Thymus (tissue), 14 donors: ENCODE measurements at places on chromosomes 4 and X.

DNA sequence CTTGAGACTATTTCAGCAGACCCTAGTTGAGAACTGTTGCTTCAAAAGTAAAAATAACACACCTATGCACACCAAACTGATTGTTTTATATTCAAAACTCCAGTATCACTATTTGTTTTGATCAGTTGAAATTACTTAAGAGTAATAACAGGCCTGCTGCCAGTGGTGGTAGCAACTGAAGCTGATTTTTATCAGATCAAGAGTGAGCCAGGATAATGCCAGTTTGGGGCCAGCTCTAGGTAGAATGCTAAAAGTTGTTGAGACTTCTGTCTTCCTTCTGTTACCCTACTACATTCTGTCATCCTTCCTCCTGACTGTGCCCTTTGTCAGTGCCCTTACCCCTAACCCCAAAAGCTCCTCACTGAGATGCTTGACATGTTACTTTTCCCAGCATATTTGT, 228.7 kb upstream of the SPRY1 start:
- no peaks in the 10 kb centered on the region for H3K36me3 ChIP-seq
- no peaks in the 10 kb centered on the region for H3K27me3 ChIP-seq
- no peak overlapping the region for H3K4me3 ChIP-seq
- no peak for DNase-seq
- no peaks in the 10 kb centered on the region for H3K4me1 ChIP-seq
- H3K27ac ChIP-seq = no peak overlapping the region

GRCh38 chrX:119410027-119410819, 11.1 kb downstream of the SLC25A43 start:
- H3K27ac ChIP-seq = peak overlapping the region; percentile 31
- no peak overlapping the region for H3K4me3 ChIP-seq
- H3K36me3 ChIP-seq = no peaks in the 10 kb centered on the region
- H3K4me1 ChIP-seq = no peaks in the 10 kb centered on the region
- DNase-seq = no peak

DNA sequence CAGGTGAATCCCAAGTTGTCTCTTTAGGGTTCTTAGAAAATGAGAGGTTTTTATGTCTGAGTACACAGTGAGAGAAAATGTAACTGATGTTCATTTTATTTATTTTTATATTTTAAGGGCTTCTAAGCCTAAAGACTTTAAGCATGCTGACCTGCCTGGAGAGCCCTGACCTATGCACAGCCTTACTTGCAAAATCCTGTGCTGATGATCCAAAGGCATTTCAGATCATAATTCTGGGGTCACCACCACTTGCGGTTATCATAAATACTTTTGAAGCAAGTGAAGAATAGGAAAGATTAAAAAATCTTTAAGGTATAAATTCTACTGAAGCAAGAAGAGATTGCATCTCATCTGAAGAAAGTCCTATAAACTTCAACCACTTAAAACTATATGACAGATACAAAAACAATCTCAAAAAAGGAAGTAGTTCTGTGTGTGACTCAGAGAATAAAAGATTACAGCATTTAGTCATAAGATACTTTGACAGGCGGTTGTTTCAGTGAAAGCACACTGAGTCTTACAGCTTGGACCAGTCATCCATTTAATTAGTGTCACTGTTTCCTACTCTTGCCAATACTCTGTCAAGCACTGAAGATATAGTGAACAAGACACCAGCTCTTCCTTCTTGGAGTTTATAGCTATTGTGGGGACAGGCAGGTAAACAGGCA, 245.2 kb upstream of the DIPK2B start:
- H3K36me3 ChIP-seq = no peaks in the 10 kb centered on the region
- no peak overlapping the region for H3K27ac ChIP-seq
- no peak for DNase-seq
- no peaks in the 10 kb centered on the region for H3K4me1 ChIP-seq
- no peaks in the 10 kb centered on the region for H3K27me3 ChIP-seq
- H3K4me3 ChIP-seq = no peak overlapping the region

- no peaks in the 10 kb centered on the region for H3K36me3 ChIP-seq
- no peak for DNase-seq
- H3K27ac ChIP-seq = no peak overlapping the region
Observed at GRCh38 chr4:45580334-45580733, 543.5 kb downstream of the GABRG1 start.

GRCh38 chrX:16436348-16437188, 213.4 kb upstream of the S100G start:
- H3K4me1 ChIP-seq = no peaks in the 10 kb centered on the region
- H3K27me3 ChIP-seq = no peaks in the 10 kb centered on the region
- no peak overlapping the region for H3K4me3 ChIP-seq
- DNase-seq = peak; percentile 24
- H3K36me3 ChIP-seq = no peaks in the 10 kb centered on the region

DNA sequence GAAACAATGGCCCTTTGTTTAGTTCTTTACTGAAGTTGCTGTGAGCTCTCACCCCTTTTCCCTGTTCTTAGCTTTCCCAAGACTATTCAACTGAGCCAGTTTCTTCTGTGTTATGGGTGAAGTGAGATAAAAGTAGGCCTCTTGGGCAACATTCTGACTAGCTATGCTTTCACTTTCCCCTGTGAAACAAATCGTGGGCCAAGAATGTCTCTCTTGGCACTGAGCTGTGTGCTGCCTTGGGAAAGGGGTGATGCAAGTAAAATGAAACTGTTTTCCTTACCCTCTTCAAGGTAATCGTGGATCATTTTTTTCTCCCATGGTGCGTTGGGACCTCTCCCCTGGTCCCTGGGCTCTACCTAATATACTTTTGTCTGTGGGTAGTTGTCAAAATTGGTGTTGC, 653.9 kb upstream of the MAGEB2 start:
- no peak overlapping the region for H3K27ac ChIP-seq
- H3K4me1 ChIP-seq = no peaks in the 10 kb centered on the region
- DNase-seq = no peak
- H3K4me3 ChIP-seq = no peak overlapping the region

- no peaks in the 10 kb centered on the region for H3K27me3 ChIP-seq
- H3K4me1 ChIP-seq = no peaks in the 10 kb centered on the region
- H3K27ac ChIP-seq = no peak within 1 kb of the TSS
- H3K4me3 ChIP-seq = no peak within 1 kb of the TSS
- no peak for DNase-seq
Observed at GRCh38 chr4:165031436-165032211, at the start of gene TRIM60. TRIM60 (plus strand) TSS chr4:165031999; CDS start chr4:165040073, 8,074 bp downstream.

DNA sequence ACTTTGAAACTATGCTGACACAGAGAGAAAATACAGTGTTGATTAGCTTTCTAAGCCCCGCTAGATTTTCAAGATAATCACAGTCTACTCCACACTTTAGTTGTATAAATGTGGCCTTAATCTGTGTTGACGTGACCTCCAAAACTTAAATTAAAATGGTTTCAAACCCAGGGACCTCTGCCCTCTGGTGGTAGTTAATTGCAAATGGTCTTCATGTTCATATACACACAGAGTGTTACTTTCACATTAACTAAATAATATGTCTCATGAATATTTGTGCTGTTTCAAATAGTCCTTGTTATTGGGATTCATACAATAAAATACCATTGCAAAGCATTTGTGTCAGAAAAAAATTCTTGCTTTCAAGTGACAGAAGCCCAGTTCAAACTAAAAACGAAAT, 64.3 kb downstream of the TASL start:
- no peaks in the 10 kb centered on the region for H3K27me3 ChIP-seq
- no peak overlapping the region for H3K27ac ChIP-seq
- H3K4me1 ChIP-seq = no peaks in the 10 kb centered on the region
- no peaks in the 10 kb centered on the region for H3K36me3 ChIP-seq
- H3K4me3 ChIP-seq = no peak overlapping the region

- H3K27me3 ChIP-seq = no peaks in the 10 kb centered on the region
- H3K27ac ChIP-seq = no peak overlapping the region
- no peaks in the 10 kb centered on the region for H3K4me1 ChIP-seq
- DNase-seq = no peak
- no peak overlapping the region for H3K4me3 ChIP-seq
Observed at GRCh38 chr4:73452953-73453700, 17.1 kb downstream of the AFP start.

DNA sequence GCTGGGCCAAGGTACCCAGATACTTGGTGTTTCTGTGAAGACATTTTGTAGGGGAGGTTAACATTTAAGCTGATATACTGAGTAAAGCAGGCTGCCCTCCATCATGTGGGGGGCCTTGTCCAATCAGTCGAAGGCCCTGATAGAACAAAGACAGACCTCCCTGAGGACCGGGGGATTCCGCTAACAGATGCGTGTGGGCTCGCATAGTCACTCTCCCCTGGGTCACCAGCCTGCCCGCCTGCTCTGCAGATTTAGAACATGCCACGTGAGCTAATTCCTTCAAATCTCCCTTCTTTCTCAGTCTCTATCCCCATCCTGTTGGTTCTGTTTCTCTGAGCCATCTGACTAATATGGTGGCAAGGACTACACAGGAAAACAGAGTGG, 60.7 kb downstream of the WFS1 start:
- H3K27me3 ChIP-seq = peaks cover 2% of the 10 kb centered on the region
- no peak overlapping the region for H3K27ac ChIP-seq
- no peaks in the 10 kb centered on the region for H3K4me1 ChIP-seq
- no peaks in the 10 kb centered on the region for H3K36me3 ChIP-seq

DNA sequence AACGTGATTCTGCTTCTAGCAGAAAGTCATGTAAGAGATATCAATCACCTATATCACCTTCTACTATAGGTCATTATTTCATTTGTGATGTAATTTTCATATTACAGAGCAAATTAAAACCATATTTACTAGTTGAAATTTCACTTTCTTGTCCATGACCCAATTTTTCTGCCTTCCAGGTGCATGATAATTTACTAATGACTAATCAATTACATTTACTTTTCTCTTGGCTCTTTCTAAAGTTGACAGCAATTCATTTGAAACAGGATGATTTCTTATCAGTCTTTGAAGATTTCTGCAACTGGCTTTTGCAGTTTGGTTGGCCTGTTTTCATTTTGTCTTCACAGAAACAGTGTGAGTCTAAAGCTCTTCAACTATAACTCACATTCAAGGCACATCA, 81.4 kb downstream of the ZAR1 start:
- no peak overlapping the region for H3K27ac ChIP-seq
- peaks cover 63% of the 10 kb centered on the region for H3K36me3 ChIP-seq
- no peak overlapping the region for H3K4me3 ChIP-seq
- no peak for DNase-seq

GRCh38 chr4:147980586-147980985, 248.7 kb downstream of the ARHGAP10 start:
- no peak overlapping the region for H3K4me3 ChIP-seq
- H3K4me1 ChIP-seq = no peaks in the 10 kb centered on the region
- no peak for DNase-seq
- H3K27me3 ChIP-seq = no peaks in the 10 kb centered on the region

DNA sequence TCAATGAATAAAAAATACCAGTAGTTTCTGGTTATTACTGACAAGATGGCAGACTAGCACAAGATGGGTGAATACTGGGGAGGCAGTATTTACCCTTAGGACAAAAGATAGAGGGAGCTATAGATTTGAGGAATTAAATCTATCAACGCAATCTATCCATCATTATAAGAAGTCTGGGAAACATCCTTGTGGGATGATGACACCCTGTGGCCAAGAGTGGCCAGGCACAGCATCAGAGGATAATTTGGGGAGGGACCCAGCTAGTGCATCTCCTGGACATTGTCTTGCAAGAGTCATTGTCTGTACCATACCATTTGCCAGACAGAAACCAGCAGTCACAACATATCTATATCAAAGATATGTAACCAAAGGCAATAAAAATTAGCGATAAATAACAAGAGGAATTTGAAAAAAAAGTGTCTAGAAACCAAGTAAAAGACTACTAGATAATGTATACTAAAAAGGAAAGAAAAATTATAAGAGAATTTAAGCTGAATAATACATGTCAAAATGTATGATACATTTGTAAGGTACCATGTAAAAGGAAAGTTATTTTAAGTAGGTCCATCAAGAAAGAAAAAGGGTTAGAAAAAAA, 22.9 kb downstream of the KCTD8 start:
- H3K4me3 ChIP-seq = no peak overlapping the region
- H3K27me3 ChIP-seq = no peaks in the 10 kb centered on the region
- no peak overlapping the region for H3K27ac ChIP-seq
- no peaks in the 10 kb centered on the region for H3K36me3 ChIP-seq

GRCh38 chr4:184039963-184040383, 134.9 kb downstream of the STOX2 start:
- DNase-seq = peak; percentile 39
- H3K4me3 ChIP-seq = peak overlapping the region; percentile 57
- H3K36me3 ChIP-seq = no peaks in the 10 kb centered on the region
- peak overlapping the region; percentile 80 for H3K27ac ChIP-seq
- H3K27me3 ChIP-seq = no peaks in the 10 kb centered on the region

GRCh38 chr4:98565681-98566301, 92.6 kb downstream of the TSPAN5 start:
- no peaks in the 10 kb centered on the region for H3K36me3 ChIP-seq
- H3K27me3 ChIP-seq = no peaks in the 10 kb centered on the region
- H3K4me1 ChIP-seq = peaks cover 30% of the 10 kb centered on the region

DNA sequence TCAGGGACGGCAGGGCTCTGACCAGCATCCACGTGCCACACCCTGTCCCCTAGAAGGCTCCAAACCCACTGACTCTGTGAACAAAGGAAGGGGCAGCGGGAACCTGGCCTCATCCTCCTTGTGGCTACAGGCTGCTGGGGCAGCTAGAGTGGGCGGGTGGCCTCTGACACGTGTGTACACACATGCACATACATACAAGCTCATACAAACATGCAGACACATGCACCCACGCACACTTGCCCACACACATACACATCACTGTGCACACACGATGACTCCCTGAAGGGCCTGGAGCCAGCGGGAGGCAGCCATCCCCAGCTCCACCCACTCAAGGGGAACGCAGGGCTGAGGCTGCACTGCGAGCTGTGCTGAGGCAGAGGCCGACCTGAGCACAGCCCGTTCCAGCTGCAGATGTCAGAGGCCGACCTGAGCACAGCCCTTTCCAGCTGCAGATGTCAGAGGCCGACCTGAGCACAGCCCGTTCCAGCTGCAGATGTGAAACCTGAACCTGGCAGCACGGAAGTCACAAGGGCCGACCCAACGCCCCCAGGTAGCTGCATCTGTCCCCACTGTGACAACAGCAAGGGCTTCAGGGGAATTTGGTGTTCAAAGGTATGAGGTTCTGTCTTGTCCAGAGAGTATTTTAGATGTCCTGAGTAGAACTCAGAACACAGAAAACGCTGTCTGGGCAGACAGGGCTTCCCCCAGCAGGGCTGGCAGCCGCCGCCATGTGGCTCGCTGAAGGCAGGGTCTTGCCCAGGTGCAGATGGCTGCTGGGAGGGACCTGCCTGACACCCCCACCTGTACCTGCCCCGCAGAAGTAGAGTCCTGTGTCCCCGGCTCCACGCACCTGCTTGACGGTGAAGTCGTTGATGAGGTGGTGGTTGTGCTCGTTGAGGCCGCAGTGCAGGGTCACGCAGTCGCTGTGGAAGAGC, 33.5 kb downstream of the CTBP1 start:
- H3K27ac ChIP-seq = peak overlapping the region; percentile 20
- DNase-seq = no peak
- H3K4me1 ChIP-seq = peaks cover 32% of the 10 kb centered on the region
- peaks cover 77% of the 10 kb centered on the region for H3K36me3 ChIP-seq
- H3K27me3 ChIP-seq = no peaks in the 10 kb centered on the region
